Left forelimb (tissue), 1 donor: ENCODE measurements at places on chromosomes 4 and X.

- DNase-seq = no peak
Measured at GRCh38 chr4:13441506-13441905, 42.6 kb downstream of the RAB28 start.

GRCh38 chr4:1636490-1637211 lies 47.5 kb downstream of the FAM53A start:
- DNase-seq = no peak

DNA sequence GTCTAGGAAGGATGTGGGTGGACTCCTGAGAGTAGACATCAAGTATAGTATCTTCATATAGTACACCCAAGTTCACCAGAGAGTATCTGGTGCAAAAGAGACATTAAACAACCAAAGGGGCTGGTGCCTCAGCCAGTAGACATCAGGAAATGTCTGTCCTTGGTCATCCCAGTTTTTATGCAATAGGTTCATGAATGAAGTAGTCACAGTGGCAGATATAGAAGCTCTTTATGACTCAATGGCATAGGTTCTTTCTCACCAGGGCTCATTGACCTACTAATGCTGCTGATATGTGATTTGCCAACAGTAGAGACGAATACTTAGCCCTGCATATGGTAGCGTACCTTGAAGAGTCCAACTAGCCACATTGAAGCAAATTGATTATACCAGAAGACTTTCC lies 45.0 kb upstream of the CCDC149 start:
- DNase-seq = no peak

GRCh38 chr4:89009115-89009514 lies 47.9 kb downstream of the FAM13A start:
- no peak for DNase-seq

DNA sequence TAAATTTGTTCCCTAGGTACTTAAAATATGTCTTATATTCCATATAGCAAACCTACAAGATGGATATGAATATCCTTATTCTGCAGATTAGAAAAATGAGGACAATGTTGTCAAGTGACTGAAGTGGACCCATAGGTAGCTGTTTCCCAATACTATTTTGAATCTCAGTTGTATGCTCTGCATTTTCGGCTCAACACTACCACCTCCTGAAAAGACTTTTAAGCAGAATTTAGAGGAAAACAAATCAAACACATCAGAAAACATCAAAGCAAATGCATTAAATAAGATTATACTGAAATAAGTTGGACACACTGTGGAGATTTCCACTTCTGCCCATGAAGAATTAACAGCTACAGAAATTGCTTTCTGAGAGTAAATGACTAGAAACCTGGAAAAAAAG lies 488.7 kb downstream of the TRIML1 start:
- no peak for DNase-seq

DNA sequence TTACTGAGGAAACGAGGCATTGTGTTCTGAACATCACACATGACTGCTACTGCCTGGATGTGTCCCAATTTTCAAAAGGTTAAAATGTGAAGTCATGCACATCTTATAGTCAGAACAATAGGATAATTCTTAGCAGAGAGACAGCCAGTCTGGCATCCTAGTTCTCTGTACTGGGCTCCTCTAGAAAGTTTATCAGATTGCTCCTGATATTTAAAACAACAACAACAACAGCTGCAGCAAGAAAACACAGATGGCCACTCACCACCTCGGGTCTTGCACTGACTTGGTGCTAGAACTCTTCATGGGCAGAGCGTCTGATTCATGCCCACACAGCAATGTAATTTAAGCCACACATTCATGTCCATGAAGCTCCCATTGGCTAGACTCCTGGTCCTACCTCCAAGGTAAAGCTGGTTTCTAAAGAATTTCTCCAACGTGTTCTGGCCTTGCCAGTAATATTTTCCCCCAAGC lies 33.3 kb upstream of the SLC2A9 start:
- no peak for DNase-seq

- no peak for DNase-seq
Measured at GRCh38 chrX:1185561-1185960, 26.9 kb downstream of the CRLF2 start.

DNA sequence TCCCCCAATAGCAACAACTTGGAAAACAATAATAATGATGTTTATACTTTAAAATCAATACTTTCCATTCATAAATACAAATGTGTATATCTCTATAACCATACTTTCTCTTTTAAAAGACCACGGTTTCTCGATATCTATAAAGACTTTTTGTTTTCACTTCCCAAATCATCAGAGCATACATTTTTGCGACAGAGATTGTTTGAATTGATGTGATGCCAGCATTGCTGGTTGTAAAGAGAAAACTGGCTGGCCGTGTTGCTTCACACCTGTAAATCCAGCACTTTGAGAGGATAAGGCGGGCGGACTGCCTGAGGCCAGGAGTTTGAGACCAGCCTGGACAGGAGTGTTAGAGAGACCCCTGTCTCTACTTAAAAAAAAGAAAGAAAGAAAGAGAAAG lies 77.6 kb upstream of the ZNF518B start:
- no peak for DNase-seq

- no peak for DNase-seq
Measured at GRCh38 chrX:120751683-120752082, 121.8 kb upstream of the C1GALT1C1 start.

- no peak for DNase-seq
Measured at GRCh38 chrX:12958059-12958458, 16.9 kb upstream of the TMSB4X start.

DNA sequence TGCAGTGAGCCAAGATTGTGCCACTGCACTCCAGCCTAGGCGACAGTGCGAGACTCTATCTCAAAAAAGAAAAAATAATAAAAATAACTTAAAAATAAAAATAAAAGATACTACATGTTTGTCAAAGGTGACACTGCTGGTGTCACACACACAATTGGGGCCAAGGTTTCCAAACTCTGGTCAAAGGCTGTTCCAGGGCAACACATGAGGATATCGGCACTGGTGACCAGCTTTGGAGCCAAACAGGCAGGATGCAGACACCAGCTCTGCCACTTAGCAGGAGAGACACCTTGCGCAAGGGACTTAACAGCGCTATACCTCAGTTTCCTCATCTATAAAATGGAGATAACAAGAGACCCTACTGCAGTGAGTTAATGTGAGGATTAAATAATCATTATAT lies 52.3 kb downstream of the CD99L2 start:
- no peak for DNase-seq

- DNase-seq = no peak
Measured at GRCh38 chrX:50579955-50580354, 109.3 kb upstream of the DGKK start.

GRCh38 chr4:48024522-48024921 lies 8.0 kb downstream of the NIPAL1 start:
- DNase-seq = no peak

DNA sequence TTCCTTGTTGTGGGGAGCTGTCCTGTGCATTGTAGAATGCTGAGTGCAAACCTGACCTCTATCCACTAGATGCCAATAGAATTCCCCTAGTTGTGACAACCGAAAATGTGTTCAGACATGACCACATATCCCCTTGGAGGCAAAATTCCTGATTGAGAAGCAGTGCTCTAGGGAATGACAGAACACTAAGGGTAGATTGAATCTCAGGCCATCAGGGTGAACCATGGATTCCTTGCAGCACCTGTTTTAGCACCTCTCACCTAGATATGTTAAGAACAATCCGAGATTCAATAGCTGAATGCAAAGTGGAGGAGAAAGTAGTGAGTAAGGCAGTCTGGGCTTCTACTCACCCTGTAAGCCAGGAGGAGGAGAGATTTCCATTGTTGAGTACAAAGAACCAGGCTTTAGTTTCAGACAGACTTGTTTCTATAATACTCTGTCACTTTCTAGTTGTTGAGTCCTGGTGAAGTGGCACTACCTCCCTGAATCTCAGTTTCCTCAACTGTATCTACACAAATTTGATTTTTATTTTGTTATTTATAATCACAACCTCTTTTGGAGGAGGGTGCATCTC lies 111.0 kb upstream of the RAP2C start:
- DNase-seq = no peak

- DNase-seq = peak; percentile 65
Measured at GRCh38 chrX:1239681-1240142, 27.3 kb upstream of the CRLF2 start.

- DNase-seq = no peak
Measured at GRCh38 chrX:68681443-68681941, 34.0 kb downstream of the STARD8 start.

DNA sequence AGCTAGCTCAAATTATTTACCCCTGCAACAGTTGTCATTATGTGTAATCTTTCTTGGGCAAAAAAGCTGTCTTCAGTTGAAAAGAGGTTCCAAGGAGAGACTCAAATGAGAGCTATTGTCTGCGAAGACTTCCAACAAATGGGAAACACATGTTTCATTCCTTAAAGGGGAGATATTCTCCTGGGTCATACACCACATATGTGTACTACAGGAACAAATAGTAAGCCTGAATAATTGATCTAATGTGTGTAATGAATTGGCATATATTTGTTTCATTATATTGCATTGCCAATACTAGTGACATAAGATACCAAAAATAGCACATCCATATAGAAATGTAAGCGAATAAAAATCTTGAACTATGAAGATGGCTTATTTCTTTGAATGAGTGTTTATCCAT lies 950.9 kb upstream of the NDST4 start:
- no peak for DNase-seq

DNA sequence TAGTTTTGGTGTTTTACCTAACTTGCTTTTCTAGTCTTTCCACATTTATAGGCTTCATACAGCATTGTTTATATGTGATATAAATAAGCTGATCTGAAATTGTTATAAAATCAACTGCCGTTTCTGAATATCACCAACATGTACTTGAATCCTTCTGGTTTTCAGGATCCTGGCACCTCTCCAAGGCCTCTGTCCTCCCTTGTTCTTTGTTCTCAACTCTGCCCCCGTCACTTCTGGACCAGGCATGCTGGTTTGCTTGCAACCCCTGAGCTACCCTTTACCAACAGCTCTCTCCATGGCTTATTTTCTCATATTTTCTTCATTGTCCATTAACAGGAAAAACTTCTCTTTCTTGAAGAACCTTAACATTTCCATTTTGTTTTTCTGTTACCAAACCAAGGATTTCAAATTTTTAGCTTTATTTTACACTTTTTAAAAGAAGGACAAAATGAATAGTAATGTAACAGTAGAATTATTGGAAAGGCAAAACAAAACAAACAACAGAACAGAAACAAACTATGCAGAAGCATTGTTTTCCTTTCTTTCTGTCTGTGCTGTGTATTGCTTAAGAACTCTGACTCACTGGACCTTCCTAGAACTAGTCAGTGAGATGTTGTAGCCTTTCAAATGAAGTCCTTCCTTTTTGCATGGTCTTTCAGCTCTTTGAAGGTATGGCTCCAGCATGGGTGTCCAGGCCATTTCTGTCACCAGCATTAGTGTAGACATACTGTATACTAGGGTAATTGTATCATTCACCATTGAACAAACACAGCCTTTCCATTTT lies 44.8 kb downstream of the BANK1 start:
- DNase-seq = no peak

GRCh38 chr4:86058621-86059020 lies 301.2 kb downstream of the MAPK10 start:
- no peak for DNase-seq

GRCh38 chrX:72308566-72309296 lies 3.0 kb upstream of the CITED1 start:
- peak; percentile 81 for DNase-seq

DNA sequence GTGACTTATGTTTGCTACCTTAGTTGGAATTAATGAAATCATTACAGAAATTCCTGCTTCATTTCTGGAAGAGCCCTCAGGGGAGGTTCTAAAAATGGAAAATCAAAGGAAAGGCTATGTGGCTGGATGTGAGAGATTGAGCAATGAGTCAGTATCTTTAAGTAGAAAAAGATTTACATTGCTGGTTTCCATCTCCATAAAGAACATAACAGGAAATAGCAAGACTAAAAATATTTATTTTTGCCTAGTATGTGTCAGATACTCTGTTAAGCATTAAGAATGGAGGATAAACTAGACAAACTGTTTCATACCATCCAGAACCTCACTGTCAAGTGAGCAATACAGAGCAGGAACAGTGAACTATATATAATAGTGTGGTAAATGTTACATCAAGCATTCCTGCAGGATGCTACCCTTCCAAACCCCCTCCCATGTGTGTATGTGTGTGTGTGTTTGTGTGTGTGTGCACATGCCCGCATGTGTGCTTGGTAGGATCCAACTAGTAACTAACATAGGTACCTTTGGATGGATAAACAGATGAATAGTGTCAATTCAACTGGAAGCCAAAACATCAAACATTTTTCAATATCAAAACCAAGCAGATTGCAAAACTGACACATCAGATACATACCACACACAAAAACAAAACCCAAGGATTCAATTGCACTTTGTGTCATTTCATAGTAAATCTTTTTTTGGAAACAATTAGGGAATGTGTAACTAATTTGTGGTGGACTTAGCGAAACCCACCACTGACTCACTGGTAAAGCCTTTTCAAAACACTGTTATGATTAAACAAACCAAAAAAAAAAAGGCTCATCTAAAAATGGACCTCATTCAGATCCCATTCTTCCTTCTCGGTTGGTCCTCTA lies 223.4 kb downstream of the SHROOM3 start:
- no peak for DNase-seq

DNA sequence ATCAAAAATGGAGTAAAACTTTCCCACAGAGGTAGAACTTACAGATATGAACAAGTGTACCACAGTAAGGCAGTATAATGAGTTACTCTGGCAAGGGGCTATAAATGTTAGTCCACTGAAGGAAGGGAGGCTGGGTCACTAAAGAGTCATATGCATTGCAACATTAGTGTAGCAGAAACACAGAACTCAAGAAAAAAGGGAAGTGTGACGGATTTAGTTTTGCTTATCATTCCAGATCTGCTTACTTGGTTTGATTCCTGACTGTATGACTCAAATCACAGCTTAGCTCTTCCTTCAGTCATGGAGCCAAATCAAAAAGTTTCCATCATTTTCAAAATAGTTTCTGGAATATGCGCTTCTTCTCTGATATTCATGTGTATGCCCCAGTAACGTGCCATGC lies 148.7 kb downstream of the FSTL5 start:
- no peak for DNase-seq

GRCh38 chrX:98627645-98628044 lies 1743.9 kb downstream of the RPA4 start:
- DNase-seq = no peak

GRCh38 chrX:41889317-41890025 lies 33.9 kb downstream of the CASK start:
- DNase-seq = no peak

- DNase-seq = no peak
Measured at GRCh38 chr4:189113389-189113888, 827.2 kb upstream of the FRG1 start.

DNA sequence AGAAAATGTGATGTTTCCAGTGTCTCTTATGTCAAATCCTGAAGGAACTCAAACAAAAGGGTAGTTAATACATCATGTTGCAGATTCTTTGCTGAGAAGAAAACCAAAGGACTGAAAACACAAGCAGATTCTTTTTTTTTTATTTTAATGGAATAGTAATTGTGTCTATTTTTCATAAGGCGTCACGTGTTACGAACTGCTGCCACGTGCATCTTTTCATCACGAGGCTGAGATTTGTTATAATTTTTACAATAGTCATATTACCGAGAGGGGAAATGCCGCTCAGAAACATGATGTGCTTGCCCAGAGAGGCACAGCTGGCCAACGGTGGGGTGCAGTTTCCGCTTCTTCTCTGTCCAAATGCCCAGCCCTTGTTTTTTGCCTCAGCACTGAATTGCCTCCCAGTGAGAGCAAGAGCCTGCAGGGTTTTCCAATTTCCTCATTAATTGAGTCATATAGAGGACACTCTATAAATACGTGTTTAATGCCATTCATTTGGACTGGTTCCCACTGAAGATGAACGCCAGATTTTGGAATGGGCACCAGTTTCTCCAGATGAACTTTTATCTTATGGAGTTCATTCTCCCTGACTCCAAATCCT lies 225.3 kb downstream of the STK32B start:
- no peak for DNase-seq

- DNase-seq = no peak
Measured at GRCh38 chr4:108700081-108700757, 49.8 kb downstream of the OSTC start.
